Cortex of kidney (tissue), 1 donor: ENCODE measurements at places on chromosomes 3 and 15.

- DNase-seq = no peak
Measured at GRCh38 chr3:101171681-101172191, 148.6 kb downstream of the IMPG2 start.

- DNase-seq = no peak
Measured at GRCh38 chr15:55401786-55402246, 6.3 kb downstream of the CCPG1 start.

DNA sequence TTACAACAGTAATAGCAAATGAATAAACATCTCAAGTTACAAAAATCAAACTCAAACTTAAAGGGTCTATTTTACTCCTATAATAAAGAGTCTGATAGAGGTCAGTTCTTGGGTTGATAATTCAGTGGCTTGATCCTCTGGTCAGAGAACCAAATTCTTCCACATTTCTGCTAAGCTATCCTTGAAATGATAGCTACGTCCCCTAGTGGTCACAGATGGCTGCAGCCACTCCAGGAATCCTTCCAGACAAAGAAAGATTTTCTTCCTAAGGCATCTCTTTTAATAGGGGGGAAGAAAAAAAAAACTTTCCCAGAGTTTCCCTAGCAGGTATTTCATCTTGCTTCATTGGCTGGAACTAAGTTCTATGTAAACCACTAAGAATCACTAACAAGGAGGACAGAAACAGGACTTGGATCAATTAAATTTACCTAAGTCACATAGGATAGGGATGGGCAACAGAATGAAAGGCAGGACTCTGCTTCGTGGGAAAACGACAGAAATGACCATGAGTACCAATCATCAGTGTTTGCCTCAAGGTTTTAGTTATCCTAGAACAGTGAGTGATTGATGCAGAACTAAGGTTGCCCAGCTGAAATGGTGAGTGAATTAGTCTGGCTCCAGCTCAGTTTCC, 160.7 kb downstream of the STAC start:
- DNase-seq = no peak

DNA sequence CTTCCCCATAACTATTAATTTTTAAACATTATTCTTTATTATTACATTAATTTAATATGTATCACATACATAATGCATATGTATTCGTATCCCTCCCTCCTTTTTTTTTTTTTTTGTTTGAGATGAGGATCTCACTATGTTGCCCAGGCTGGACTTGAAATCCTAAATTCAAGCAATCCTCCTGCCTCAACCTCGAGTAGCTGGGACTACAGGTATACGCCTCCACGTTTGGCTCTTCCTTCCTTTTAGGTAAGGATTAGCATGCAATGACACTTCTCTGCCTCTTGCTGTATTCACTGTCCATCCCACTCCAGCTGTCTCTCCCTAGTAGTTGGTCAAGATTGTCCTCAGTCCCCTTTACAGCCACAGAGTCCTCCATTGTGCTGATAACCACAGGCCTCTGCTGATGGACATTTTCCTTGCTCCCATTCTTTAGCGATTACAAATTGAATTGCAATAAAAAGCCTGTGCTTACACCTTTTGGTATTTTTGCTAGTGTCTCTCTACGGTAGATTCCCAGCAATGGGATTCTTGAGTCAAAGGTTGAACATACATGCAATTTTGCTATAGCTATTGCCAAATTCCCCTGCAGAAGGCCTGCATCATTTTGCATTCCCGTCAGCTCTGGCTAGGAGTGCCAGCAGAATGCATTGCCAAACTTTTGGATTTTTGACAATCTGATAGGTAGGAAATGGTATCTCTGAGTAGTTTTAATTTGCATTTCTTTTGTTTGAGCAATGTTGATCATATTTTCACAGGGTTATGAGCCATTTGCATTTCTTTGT, 156.6 kb downstream of the SMAD6 start:
- DNase-seq = no peak

- DNase-seq = no peak
Measured at GRCh38 chr15:64461721-64462162, 1.4 kb downstream of the ZNF609 start.

GRCh38 chr15:67700023-67700422, 125.3 kb upstream of the SKOR1 start:
- DNase-seq = no peak

DNA sequence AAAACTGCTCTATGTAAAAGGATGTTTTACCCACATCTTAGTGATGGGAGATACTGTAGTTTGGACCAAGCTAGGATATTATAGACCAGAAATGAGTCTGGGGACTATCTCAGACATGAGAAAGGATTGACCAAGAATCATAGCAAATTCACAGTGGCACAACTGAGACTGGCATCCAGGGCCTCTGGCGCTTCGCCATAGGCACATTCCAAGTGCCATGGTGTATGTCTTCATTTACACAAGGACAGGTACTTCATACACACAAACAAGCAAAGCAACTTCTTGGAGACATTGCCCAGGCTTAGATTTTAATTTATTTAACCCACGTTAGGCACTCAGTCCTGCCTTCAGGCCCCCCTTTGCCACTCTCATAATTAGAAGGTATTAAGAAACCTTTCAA, 28.9 kb downstream of the CACNA1D start:
- DNase-seq = no peak

DNA sequence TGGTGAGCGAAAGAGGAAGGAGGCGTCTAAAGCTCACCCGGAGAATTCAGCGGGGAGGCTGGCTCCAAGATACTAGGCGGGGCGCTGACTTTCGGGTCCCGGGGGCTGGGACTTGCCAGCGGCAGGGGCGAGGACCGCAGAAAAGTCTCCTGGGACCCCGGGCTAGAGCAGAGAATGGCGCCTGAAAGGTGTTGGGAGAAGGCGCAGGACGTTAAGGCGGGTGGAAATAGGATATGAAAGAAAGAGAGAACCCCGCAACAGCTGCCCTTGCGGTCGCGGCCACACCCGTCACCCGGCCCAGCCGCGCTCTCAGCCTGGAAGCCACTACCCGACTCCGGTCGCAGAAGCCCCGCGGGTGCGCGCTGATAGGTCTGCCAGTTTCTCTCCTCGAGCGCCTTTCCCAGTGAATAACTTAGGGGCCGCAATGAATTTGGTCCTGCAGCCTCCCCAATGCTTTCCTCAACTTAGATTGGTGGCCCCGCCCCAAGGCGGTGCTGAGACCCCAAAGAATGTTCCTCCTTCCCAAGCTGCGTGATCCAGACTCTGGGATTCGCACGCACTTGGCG, 604 bp downstream of the LTK start:
- no peak for DNase-seq

GRCh38 chr3:170714562-170715535, 129.0 kb upstream of the SLC7A14 start:
- DNase-seq = no peak

- DNase-seq = no peak
Measured at GRCh38 chr3:3133500-3133899, 6.8 kb downstream of the TRNT1 start.

GRCh38 chr3:185655426-185656320, 69.6 kb downstream of the SENP2 start:
- no peak for DNase-seq

- no peak for DNase-seq
Measured at GRCh38 chr3:60669636-60670035, 581.6 kb downstream of the FHIT start.

DNA sequence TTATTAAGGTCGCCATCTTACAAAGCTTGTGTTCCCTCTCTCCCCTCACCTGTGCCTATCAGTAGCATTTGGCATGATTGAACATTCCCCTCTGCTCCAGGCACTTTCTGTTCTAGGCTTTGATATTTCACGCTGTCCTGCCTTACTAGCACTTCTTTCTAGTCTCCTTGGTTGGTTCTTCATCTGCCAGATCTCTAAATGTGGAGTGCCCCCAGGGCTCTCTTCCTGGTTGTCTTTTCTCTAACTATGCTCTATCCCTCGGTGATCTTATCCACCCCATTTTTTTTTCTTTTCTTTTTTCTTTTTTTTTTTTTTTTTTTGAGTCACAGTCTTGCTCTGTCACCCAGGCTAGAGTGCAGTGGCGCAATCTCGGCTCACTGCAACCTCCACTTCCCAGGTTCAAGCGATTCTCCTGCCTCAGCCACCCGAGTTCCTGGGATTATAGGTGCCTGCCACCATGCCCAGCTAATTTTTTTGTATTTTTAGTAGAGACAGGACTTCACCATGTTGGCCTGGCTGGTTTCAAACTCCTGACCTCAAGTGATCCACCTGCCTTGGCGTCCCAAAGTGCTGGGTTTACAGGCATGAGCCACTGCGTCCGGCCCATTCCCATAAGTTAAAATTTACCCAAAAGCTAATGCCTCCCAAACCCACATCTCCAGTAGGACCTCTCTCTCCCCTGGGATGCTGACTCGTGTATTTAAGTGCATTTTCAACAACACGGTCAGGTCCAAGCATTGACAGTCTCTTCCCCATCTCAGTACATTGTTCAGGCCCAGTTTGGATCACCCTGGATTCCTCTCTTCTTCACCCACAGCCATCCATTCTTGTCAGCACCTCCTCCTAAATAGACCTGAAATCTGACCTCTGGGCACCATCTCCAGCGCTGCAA, 5.2 kb downstream of the NUSAP1 start:
- DNase-seq = no peak

DNA sequence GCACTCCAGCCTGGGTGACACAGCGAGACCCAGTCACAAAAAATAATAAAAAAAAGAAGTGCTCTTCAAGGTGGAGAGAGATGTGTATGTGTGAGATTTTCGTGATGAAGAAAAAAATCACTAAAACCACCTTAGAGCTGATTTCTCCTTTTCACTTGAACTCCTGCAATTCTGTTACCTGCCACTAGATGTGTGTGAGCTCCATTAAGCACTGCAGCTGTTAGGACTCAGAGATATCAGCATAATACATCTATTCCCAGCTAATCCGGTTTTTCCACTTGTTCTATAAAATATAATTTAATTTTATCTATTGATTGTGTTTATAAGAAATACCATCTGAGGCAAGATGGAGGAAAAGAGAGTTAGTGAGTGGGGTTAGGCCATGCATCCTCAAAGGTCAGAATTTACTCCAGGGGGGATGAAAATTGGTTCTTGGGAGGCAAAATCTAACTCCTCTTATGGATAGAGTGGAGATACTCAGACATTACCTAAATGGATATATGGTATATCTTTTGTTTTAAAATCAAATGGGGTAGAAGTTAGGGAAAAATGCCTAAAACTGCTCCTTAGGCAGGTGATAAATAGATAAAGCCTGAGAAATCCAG, 152.7 kb downstream of the IL20RB start:
- DNase-seq = no peak

DNA sequence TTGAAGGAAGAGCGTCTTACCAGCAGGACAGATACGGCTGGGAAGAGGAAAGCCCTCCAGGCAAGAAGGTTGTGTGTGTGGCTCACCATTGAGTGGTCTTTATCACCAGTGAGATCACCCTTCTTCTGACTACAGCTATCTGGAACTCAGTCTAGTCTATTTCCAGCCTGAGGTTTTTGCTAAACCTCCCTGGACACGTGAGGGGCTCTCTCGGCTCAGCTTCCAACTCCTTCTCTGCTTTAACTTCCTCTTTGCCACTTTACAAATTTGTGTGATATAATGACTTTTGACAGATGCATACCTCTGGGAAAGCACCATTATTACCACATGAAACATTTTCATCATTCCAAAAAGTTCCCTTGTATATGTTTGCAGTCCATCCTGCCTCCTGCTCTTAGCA, 15.3 kb upstream of the ROPN1 start:
- DNase-seq = no peak

GRCh38 chr15:33844186-33844585, 124.1 kb upstream of the CHRM5 start:
- DNase-seq = no peak

DNA sequence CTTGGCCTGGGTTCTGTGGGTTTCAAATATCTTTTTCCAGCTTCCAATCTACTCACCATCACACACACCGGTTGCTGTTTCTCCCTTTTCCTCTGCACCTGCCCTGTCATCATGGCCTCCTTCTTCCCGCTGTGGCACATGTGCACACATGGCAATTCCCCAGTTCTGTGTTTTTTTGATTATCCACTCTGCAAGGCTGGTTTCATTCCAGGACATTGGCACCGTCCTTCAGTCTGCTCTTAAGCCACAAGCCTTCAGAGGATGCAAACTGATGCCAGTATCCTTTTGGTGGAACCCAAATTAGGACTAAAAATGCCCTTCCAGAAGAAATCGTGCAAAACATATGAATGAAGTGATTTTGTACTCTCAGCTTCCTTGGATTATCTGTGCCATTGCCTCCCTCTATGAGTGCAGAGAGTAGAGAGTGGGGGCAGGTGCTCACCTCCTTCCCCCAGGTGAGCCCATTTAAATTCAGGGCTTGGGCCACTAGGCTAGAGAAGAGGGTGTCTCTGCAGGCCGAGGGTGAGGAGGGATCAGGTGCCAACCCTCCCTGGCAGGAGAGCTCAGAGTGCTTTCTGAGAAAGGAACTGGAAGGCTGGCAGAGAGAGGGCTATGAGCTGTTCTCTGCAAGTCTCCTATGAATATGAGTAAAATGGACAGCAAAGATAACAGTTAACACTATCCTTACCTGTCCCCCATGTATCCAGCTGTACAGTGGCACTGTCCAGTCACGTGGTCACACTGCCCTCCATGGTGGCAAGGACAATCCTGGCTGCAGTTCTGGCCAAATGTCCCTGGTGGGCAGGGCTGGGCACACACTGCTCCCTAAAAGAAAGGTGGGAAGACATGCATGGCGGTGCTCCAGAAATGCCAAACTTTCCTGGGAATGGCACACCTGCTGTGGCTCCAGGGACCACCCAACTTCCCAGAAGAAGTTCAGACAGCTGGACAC, 100.8 kb downstream of the RAB11A start:
- DNase-seq = no peak

- no peak for DNase-seq
Measured at GRCh38 chr3:24829629-24830229, 335.1 kb upstream of the THRB start.

DNA sequence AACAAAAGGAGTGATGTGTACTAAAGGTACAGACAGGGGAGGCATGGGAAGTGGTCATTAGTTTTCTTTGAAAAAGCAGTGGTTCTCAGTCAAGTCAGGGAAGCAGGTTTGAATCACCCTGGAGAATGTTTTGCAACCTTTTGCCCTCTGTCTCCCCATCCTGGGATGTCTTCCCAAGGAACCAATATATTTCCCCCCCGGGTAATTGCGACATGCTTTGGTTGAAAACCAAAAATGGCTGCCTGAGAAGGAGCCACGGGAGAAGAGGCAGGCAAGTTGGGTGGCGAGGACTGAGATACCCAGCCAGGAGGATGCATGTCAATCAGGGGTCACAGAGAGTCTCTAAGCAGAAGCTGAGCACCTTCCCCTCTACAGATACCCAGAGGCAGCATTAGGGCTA, 20.2 kb upstream of the PPP1R2 start:
- no peak for DNase-seq

- DNase-seq = no peak
Measured at GRCh38 chr3:21345382-21345976, 405.5 kb downstream of the ZNF385D start.

DNA sequence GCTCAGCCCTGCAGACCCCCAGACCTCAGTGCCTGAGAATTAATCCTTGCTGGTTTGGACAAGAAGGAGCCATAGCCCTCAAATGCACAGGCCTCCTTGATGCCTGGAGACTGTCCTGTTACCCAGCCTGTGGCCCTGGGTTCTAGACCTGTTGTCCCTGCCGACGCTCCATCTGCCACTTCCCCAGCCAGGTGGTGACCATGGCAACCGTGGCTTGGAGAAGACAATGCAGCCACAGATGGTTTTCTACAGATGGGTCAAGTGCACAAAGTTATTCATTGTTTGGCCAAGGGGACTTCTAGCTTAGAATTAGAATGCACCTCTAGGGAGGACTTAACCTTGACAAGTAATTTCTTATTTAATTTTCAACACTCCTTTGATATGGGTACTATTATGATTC, 297.1 kb downstream of the UACA start:
- no peak for DNase-seq

GRCh38 chr3:125129512-125129997, 73.8 kb upstream of the HEG1 start:
- DNase-seq = no peak

GRCh38 chr3:148186881-148187280, 510.8 kb upstream of the AGTR1 start:
- no peak for DNase-seq
